Stimulated activated CD4-positive, alpha-beta T cell treated with anti-CD3 and anti-CD28 coated beads, Interleukin-4, amount 100 ng/mL, for 48 hours (primary cell): ENCODE measurements at places on chromosomes 1 and 21.

DNA sequence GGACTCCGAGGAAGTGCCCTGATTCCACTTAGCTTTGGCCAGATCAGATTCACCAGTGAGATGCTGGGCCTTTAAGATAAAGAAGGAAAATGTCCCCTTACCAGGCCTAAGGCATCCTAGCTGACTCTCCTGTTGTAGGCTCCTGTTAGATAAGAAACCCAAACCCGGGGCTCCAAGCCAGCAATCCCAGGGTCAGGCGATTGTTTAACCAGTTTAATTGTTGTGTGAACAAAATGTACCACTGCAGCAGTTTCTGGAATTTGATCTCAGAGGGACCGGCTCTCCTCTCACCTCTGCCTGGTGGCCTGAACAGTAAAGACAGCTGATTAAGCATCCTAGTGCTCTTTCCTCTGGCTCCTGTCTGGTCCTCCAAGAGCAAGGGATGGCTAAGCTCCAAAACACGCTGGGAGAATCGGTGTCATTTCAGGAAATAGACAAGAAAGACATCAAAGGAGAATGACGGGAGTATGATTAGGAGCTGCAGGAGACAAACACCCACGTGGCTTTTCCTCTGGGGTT lies 9.3 kb upstream of the KLHDC8A start:
- DNase-seq = no peak

- no peak for DNase-seq
Observed at GRCh38 chr1:24481101-24481500, 21.5 kb upstream of the RCAN3 start.

DNA sequence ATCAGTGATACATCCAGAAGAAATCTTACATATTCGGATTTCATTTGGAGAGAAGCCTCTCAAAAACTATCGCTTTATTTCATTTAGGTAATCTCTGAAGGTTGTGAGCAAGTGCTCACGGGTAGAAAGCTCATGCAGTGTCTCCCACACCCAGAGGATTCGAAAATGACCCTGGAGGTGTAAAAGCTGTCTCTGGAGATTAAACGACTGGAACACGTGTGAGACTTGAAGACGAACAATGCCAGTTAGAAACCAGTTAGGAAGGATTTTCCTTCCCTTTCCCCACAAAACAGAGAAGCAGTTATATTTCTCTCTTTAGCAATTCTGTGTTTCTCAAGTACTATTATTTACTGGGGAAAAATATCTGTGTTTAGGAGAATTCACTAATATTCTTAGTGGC lies 92.5 kb upstream of the CD55 start:
- DNase-seq = no peak

DNA sequence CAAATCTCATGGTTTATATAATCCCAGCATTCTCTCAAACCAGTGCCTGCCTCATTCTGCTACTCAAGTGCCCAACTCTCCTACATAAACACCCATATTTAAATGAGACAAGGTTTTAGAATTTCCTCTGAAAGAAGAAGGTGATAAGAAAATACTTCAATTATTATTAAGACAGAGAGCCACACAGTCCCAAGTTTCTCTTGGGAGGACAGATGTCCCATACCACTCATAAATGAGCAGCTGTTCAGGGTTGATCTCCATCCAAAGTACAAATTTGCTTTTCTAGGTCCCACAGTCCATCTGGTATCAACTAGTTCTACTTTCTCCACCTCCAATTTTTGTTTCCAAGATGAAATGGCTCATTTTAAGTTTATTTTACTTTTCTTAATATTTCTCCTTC lies 11.3 kb downstream of the DCAF8 start:
- no peak for DNase-seq

- DNase-seq = no peak
Observed at GRCh38 chr1:54331843-54332463, 74.2 kb downstream of the SSBP3 start.

DNA sequence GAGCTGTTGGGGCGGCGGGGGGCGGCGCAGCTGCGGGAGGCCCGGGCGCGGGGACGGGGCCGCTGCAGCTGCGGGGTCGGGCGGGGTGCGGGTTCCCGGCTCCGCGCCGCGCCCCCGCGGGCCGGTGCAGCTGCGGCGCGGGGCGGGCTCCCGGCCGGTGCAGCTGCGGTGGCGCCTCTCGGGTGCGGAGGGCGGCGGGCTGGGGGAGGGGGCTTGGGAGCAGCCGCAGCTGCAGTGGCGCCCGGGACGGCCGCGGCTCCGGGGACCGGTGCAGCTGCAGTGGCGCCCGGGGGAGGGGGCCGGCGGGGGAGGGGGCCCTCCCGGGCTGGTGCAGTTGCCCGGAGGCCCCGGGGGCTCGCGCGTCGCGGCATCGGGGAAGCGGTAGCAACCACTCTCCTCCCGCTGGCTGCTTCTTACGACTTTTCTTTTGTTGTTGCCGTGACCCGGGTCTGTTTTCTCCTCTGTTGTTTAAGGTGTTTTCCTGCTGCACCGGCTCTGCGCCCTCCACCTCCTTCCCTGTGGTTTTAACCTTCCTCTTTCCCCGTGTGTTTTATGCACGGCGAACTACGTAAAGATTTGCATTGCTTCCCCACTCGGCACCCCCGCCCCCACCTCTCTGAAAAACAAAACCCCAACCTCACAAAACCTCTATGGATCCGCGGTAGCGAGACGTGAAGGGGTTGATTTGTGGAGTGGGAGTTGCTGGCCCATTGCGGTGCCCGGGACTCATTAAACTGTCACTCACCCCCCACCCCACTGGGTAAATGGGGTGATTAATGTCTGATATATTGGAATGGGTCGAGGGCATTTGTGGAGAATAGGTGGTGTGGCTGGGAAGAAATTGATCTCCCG lies 1.7 kb upstream of the ZBTB18 start:
- no peak for DNase-seq

GRCh38 chr1:10825592-10825991 lies 29.1 kb upstream of the CASZ1 start:
- no peak for DNase-seq

DNA sequence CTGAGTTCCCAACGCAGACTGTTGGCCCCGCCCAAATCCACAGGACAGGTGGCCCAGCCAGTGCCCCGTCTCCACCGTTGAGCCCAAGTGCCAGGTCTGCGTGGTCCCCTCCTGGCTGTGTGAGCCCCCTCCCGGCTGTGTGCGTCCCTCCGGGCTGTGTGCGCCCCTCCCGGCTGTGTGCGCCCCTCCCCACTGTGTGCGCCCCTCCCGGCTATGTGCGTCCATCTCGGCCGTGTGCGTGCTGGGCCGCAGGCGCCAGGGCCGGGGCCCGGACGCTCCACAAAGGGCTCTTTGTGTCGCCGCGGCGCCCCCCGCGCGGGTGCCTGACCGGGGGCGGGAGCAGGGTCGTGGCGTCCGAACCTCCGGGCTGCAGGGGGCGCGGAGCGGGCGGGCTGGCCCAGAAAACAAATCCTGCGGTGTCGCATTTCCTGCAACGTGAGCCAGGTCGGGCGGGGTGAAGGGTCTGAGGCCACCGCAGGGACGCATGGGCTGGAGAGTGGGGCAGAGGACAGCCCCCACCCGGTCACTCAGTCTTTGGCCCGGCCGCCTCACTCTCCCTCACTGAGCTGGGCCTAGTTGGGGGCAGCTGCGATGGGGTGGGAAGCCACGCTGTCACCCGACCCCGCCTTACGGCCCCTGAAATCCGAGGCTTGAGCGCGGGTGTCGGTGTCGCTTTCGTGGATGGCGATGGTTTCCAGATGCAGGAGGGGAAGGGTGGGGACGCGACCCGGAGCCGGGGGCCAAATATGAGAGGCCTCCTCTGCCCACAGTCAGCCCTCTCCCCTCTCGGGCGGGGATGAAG lies 18.8 kb downstream of the TNFRSF25 start:
- DNase-seq = no peak

- no peak for DNase-seq
Observed at GRCh38 chr1:172146141-172146850, 274.2 kb upstream of the C1orf105 start.

- DNase-seq = no peak
Observed at GRCh38 chr1:216812966-216813365, 89.7 kb upstream of the ESRRG start.

DNA sequence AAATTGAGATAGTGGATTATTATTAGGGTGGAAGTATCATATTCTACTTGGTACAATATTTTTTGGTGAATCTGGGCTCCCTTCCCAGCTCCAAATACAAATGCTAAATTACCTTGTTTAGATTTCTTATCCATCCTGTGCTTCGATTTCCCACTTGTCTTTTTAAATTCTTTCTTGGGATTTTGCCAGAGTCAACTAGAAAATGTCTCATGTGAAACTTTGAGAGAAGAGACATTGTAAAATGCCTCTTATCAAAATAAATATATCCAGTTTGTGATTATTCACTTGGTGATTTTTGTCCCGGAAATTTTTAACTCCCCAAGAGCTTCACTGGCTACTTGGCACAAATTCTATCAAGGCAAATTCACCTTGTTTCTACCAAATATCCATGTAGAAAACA lies 202.0 kb downstream of the FMN2 start:
- no peak for DNase-seq

DNA sequence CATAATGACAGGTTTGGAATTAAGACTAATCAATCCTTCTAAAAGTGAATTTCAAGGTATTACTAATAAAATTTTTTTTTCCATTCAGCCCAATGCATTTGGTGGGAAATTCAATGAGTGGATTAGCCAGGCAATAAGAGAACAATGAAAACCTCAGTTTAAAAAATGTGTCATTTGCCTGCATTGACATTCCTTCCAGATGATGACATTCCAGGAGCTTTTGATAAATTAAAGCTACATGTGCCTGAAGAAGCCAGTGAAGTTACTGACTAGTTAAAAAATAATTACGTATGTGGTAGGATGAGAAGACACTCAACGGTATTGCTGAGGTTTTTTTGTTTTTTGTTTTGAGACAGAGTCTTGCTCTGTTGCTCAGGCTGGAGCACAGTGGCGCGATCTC lies 37.9 kb upstream of the RC3H1 start:
- DNase-seq = no peak

DNA sequence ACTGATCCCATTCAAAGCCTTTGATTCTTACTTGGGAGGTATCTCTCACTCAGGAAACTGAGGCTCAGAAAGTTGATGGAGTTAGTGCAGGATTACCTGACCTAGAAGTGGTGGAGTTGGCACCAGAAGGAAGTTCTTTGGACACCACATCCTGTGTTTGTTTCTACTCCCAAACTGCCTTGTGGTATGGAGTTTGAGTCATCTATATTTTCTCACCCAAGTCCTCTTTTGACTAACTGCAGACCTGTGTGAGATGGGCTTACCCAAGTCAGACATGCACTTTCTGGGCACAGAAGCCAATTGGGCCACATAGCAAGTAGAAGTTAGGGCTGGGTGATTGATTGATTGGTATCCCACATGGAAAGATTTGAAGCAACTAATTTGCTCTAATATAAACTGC lies 36.1 kb downstream of the FGGY start:
- no peak for DNase-seq

DNA sequence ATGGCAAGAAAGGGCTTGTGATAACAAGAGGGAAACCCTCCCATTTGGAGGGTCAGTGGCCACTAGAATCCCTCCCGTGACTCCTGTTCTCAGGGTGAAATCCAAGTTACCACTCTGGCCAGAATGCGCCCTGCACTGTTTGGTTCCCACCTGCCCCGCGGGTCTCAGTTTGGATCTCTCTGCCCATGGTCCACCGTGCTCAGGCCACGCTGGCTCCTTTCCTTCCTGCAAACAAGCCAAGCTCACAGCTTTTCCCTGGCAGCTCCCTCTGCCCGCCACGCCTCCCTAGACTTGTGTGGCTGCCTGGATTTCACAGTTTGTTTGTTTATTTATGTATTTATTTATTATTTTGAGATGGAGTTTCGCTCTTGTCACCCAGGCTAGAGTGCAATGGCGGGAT lies 179.5 kb upstream of the VAMP3 start:
- DNase-seq = no peak

DNA sequence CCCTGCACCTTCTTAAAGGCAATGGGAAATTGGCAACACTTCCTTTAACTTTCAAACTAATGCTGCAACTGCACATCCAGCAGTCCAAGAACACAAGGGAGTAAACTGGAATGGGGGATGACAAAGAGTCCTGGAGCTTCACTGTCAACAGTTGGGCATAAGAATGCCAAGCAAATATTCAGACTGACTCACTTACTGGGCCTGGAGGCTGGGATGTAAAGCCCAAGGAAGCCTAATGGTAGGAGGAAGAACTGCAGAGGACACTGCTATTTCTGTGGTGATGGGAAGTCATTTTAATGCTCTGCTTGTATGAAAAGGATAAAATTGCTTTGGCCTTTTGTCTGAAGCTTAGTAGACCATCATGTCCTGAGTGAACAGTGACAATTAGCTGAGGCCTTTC lies 15.7 kb upstream of the DMRTA2 start:
- DNase-seq = no peak

DNA sequence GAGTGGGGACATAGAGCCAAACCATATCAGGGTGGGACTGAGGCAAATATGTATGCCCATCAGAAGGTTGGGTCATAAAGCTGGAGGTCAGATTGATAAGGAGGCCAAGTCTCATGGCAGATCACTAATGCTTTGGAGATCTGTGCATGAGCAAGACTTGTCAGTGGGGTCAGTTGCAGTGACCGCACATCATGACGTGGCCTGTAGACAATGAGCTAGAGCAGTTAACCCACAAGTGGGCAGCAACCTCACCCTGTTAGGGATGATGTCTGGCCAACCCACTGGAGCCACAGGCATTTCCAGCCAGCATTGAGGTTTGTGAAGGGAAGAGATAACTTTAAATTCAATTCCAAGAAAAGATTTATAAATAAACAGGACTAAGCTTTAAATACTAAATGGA lies 66.7 kb downstream of the XCL1 start:
- DNase-seq = no peak

GRCh38 chr21:37605006-37605405 lies 238.4 kb downstream of the DYRK1A start:
- no peak for DNase-seq

GRCh38 chr1:89995598-89996449 lies 914 bp downstream of the ZNF326 start:
- no peak for DNase-seq

- no peak for DNase-seq
Observed at GRCh38 chr1:234875328-234875952, 253.2 kb downstream of the TOMM20 start.

GRCh38 chr1:106120789-106121188 lies 935.7 kb upstream of the PRMT6 start:
- no peak for DNase-seq

DNA sequence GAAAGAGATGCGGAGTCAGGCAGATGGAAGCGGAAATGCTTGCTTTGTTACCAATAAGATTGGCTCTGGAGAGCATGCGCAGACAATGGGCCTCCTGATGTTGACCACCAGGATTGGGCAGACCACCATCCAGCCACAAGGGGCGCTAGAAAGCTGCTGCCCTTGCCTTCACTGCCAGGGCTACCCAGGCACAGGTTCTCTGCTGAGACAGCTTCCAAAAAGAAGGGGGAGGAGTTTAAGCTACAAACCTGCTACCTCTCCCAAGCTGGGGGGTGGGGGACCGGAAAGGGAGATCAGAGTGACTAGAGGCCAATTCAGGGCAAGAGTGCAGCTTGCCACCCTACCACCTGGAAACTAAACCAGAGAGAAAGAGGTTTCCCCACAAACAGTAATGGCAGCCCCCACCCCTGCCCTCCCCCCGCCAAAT lies 369.7 kb downstream of the RRAGC start:
- peak; percentile 54 for DNase-seq
